ENCODE measurements at places on chromosomes 11 and 22.

GRCh38 chr22:33354928-33355327, 296.7 kb upstream of the SYN3 start:
- no peak for ATAC-seq

DNA sequence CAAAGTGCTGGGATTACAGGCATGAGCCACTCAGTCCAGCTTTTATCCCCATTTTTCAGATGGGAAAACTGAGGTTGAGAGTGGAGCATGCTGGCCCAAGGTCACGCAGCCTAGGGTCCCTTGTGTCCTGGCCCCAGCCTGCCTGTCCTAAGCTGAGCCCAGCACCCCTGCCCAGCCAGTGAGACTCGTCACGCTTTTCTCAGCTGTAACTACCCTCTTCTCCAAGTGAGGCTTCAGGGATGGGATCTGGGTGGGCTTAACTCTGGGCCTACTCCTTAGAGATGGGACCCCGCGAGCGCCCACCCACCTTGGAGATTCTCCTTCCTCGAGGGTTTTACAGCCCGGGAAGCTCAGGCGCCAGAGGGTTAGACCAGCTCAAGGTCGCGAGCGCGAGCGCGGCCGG, 390 bp upstream of the TMEM151A start:
- no peak for ATAC-seq

DNA sequence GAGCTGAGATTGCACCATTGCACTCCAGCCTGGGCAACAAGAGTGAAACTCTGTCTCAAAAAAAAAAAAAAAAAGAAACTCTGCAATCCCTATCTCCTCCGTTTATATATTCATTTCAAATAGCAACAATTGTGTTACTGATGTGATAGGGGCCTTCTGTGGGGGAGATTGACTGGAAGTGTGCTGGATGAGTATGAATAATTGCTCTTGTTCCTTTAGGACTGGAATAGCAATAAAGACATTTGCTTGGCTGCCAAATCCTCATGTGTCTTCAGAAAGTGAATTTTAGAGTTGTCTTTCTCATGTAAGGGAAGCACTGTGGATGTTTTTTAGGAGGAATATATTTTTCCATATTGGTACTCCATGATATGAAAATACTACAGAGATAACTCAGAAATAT, 21.1 kb upstream of the ME3 start:
- no peak for ATAC-seq

DNA sequence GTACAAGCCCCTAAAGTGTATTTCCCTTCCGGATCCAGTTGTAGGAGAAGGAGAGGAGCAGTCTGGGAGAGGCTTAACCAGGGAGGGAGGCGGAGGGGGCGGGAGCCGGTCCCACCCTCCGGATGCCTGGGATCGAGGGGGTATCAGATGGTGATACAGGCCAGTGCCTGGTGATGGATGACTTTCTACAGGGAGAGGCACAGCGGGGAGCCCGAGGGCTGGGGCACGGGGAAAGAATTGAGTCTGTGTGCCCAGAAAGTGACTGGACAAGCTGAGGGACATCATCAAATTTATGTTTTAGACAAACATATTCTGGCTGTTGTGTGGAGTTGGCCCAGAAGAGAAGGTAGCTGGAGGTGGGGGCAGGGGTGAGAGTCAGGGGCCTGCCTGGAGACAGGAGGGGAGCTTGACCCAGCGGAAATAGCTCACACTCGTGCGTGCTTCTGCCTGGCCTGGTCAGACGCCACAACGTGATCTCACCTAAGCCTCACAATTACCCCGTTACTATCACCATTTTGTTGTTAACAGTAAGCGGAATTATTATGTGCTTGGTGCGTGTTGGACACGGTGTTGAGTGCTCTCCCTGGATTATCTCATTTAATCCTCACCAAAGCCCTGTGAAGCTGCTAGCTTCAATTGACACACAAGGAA, 42.4 kb downstream of the AMPD3 start:
- no peak for ATAC-seq

DNA sequence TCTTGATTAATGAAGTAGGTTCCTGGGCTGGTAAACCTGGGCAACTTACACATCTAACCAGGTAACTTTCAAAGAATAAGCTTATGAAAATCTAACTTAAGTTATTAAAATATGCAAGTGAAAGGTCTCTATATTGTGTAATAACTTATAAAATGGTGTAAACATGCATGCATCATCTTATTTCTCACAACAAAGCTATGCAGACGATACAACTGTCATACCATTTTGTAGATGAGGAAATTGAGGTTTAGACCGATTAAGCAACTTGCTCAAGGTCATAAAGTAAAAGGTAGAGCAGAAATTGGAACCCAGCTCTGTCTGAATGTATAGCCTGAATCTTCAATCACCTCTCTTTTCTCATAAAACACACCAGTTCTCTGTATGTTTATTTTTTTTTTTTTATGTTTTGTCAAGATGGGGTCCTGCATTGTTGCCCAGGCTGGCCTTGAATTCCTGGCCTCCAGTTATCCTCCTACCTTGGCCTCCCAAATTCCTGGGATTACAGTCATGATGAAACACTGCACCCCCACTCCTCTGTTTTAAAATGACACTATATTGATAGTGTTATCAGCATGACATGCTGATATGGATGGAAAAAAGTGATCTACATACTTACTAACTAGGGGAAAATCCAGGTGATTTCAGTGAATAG, 109.6 kb downstream of the SGSM3 start:
- no peak for ATAC-seq

GRCh38 chr11:61777234-61778090, 14.9 kb downstream of the TMEM258 start:
- no peak for ATAC-seq

GRCh38 chr11:117579161-117579560, 217.9 kb downstream of the DSCAML1 start:
- no peak for ATAC-seq

GRCh38 chr11:68076371-68077042, 37.7 kb downstream of the TCIRG1 start:
- ATAC-seq: no peak

DNA sequence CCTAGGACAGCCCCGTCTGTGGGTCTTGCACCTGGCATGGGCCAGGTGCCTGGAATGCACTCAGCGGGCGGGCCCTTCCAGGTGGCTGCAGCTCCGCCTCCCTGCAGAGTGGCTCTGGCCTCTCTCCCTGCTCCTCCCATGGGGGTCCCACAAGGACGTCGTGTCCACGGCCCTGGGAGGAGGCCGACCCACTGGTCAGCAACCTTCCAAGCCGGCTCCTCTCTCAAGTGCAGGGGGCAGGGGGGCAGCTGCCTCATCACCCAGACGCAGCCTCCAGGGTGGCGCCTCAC, 41.9 kb downstream of the CERK start:
- no peak for ATAC-seq

- peak; percentile 93 for ATAC-seq
Measured at GRCh38 chr11:93543292-93543977, at the start of gene SMCO4. SMCO4 (minus strand) TSS chr11:93543391; CDS start chr11:93479189, 64,202 bp downstream.

DNA sequence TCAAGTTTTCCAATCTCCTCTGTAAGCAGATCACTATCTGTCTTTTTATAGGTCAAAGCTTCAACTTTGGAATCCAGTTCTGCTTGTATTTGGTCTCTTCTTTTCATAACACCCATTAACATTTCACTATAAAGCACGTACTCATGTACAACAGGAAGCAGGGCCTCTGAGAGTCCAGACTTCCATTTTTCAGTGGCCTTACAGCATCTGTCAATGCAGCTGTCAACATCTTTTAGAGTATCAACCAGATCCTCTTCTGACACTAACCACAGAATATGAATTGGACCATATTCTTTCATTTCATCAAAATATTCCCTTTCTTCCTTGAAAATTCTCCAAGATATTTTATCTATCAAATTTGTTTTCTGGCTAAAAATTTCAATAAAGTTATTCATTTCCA, 24.7 kb upstream of the SLN start:
- ATAC-seq: no peak

- no peak for ATAC-seq
Measured at GRCh38 chr11:119830400-119830799, 101.4 kb upstream of the NECTIN1 start.

DNA sequence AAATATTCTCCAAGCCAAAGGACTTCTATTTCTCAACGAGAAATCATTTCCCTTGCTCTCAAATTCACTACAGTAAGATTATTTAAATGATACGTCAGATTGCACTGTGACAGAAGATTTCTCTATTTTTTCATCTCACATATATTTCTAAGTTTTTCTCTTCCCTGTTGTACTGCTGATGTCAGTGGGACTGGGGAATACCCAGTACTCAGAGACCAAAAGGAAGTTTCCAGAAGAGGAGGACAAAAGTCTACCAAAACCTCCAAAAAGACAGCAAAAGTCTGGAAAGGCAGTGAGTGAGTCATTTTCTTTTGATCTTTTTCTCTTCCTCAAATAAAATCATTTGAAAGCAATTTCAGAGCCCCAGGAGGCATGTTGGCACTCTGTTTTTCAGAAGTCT, 149.8 kb upstream of the PITPNB start:
- ATAC-seq: no peak

DNA sequence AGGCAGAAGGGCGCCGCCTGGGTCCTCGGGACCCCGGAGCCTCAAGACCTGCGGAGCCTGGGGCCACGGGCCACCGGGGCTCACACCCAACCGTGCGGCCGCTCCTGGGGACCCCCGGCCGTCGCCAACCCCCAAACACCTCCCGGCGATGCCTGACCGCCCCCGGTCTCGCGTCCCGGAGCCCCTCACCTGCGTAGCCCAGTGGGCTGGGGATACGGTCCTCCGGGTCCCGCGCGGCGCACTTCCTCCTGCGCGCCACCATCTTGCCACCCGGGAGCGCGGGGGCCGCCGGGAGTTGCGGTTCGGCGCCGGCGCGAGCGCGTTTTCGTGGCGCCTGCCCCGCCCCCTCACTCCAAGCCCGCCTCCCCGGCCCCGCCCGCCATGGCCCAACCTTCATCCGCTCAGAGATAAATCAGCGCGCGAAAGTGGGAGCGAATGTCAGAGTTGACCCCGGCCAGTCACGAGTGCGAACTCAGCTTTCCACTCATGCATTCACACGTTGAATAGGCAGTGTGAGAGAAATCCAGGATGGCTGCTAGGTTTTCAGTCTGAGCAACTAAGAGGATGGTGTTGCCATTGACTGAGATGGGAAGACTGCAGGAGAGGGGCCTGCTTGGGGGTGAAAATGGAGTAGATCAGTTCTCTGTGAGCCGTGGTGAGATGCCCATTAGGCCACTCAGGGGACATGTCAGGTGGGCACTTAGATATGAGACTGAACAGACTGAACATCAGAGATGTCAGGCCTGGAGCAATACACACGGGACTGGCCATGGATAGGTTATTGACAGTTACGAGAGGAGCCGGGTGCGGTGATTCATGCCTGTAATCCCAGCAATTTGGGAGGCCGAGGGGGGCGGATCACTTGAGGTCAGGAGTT, at the start of gene RRP7A:
Gene RRP7A, minus strand, starts transcription at position 272 of the 877 bp plus-strand sequence. Its CDS starts 10 bp downstream, at position 262.
- peak; percentile 96 for ATAC-seq

- ATAC-seq: no peak
Measured at GRCh38 chr22:43338766-43339345, 4.3 kb downstream of the SCUBE1 start.

DNA sequence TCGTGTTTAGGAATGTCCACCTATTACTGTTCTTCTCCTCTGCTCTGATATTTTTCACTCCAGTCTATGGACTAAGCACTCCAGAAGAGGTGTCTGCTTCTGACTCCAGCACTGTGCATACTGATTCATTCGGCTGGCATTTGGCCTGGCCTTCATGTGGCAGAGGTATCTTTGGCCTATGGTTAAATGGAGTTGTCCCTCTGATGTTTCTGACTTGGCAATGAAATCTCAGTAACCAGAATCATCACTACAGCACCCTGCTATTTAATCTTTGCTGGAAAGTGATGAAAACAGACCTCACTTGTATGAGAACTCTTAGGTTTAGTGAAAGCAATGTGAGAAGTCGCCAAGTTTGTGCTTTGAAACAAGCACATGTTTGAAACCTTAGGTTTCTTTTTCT, 155.2 kb downstream of the MAML2 start:
- ATAC-seq: peak; percentile 92

GRCh38 chr11:37786214-37786755, 1188.2 kb upstream of the RAG2 start:
- no peak for ATAC-seq

DNA sequence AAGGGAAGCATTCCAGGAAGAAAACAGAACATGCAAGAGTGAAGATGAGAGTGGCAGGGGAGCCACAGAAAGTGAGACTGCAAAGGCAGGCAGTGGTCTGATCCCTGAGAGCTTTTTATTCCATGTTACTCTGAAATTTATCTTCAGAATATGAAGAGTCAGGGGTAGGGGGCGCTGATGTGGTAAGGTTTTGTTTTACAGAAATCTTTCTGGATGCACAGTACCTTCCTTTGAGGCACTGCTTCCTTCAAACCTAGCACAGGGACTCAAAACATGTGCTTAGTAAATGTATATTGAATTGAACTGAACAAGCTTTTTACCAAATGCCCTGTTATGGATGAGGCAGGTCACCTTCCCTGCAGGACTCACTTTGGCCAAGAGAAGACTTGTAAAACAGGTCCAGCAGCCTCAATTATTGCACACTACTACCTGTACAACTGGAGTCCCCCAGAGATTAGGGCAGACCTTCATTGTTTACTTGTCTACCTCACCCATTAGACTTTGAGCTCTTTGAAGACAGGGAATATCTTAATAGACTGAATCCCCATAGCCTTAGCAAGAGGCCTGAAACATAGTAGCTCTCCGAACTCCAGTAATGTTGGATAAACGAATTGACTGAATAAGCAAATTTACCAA, 2.2 kb downstream of the PAK1 start:
- no peak for ATAC-seq

GRCh38 chr22:18078329-18079041, 695 bp downstream of the PEX26 start:
- peak; percentile 38 for ATAC-seq

DNA sequence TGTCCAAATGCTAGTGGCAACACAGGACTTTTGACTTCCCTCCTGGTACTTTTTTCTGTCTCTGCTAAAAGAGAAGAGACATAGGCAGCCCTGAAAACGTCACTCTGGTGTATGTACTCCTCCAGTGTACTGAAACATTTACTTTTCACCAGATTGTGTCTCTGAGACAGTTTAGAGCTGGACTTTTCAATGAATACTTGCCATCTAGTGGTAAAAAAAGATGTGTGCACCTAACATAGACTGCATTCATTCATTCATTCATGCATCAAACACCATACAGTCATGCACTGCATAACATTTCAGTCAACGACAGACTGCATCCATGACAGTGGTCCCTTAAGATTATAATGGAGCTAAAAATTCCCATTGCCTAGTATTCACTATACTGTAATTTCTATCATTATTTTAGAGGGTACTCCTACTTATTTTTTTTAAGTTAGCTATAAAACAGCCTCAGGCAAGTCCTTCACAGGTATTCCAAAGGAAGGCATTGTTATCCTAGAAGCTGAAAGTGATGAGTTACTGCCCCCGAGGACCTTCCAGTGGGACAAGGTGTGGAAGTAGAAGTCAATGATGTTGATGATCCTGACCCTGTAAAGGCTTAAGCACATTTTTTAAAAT, 186.2 kb downstream of the SPON1 start:
- peak; percentile 86 for ATAC-seq

DNA sequence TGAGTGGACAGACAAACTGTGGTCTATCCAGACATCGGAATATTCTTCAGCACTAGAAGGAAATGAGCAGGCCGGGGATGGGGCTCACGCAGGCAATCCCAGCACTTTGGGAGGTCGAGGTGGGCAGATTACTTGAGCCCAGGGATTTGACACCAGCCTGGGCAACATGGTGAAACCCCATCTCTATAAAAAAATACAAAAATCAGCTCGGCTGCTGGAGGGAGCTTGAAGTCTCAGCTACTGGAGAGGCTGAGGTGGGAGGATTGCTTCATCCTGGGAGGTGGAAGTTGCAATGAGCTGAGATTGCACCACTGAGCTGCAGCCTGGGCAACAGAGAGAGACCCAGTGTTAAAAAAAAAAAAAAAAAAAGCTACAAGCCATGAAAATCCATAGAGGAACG, 8.0 kb upstream of the CTSD start:
- ATAC-seq: no peak
